Activated CD8-positive, alpha-beta T cell treated with anti-CD3 and anti-CD28 coated beads, Interleukin-2, amount 10 ng/mL, durations not matched to agents 7 days and 5 days (primary cell): ENCODE measurements at places on chromosomes 6 and 20. TPM values are rescaled to one million over a fixed set of nuclear protein-coding genes. Genes with fewer than 3 reads are reported as not detected.
A peak's percentile ranks its signal among the peaks of the same experiment; 100 is the strongest.

GRCh38 chr6:99882128-99882702 lies 111.8 kb downstream of the MCHR2 start:
- no peak for DNase-seq
- H3K4me3 ChIP-seq: no peak overlapping the region
- H3K27ac ChIP-seq: no peak overlapping the region
- peaks cover 2% of the 10 kb centered on the region for H3K27me3 ChIP-seq
- H3K36me3 ChIP-seq: no peaks in the 10 kb centered on the region
- no peaks in the 10 kb centered on the region for H3K4me1 ChIP-seq

- H3K4me3 ChIP-seq: no peak overlapping the region
- DNase-seq: no peak
- H3K4me1 ChIP-seq: no peaks in the 10 kb centered on the region
- no peak overlapping the region for H3K27ac ChIP-seq
These were observed 37.8 kb upstream of the RNF182 start for GRCh38 chr6:13886949-13887348.

DNA sequence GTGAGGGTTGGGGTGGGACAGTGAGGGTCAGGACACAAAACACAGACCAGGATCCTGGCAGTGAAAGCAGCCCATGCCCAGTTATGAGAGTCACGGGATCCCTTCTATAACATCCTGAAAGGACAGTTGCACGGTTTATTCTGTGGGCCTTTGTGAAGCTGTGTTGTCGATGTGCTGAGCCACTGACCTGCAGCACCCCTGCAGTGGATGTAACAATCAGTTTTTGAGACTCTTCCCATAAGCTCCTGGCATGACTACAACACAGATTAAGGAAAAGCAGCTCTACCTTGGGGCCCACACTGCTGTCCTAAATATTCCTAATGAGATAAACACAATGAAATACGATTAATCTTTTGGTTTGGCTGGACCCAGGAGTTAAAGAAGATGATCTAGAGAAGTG lies 3.7 kb downstream of the PYGB start:
- H3K36me3 ChIP-seq: peaks cover 7% of the 10 kb centered on the region
- H3K4me1 ChIP-seq: peaks cover 45% of the 10 kb centered on the region
- DNase-seq: no peak
- no peak overlapping the region for H3K4me3 ChIP-seq

DNA sequence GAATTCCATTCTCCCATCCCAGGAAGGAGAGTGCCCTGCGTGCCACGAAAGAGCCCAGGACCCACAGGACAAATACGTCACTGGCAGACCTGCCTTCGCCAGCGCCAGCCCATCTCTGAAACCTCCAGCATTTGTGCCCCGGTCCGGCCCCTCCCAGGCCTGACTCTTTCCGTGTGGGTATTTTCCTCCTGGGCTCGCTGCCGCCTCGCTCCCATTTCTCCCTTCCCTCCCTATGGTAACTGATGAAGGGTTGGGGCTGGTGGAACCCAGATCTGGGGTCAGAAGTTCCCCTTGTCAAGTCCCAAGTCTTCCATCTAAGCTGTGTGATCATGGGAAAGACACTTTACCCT lies 208.5 kb downstream of the LRFN2 start:
- peaks cover 7% of the 10 kb centered on the region for H3K4me1 ChIP-seq
- H3K36me3 ChIP-seq: no peaks in the 10 kb centered on the region
- H3K27ac ChIP-seq: no peak overlapping the region
- H3K4me3 ChIP-seq: no peak overlapping the region
- DNase-seq: peak; percentile 5

TXLNB gene
- 0.65 TPM for total RNA-seq

GRCh38 chr20:17583126-17583525 lies 13.3 kb downstream of the DSTN start:
- peaks cover 17% of the 10 kb centered on the region for H3K4me1 ChIP-seq
- H3K27ac ChIP-seq: no peak overlapping the region
- no peak for DNase-seq
- H3K4me3 ChIP-seq: no peak overlapping the region
- no peaks in the 10 kb centered on the region for H3K27me3 ChIP-seq
- H3K36me3 ChIP-seq: peaks cover 2% of the 10 kb centered on the region

TRIM31 gene
- total RNA-seq: not detected

SLC25A27 gene
- total RNA-seq: not detected

DNA sequence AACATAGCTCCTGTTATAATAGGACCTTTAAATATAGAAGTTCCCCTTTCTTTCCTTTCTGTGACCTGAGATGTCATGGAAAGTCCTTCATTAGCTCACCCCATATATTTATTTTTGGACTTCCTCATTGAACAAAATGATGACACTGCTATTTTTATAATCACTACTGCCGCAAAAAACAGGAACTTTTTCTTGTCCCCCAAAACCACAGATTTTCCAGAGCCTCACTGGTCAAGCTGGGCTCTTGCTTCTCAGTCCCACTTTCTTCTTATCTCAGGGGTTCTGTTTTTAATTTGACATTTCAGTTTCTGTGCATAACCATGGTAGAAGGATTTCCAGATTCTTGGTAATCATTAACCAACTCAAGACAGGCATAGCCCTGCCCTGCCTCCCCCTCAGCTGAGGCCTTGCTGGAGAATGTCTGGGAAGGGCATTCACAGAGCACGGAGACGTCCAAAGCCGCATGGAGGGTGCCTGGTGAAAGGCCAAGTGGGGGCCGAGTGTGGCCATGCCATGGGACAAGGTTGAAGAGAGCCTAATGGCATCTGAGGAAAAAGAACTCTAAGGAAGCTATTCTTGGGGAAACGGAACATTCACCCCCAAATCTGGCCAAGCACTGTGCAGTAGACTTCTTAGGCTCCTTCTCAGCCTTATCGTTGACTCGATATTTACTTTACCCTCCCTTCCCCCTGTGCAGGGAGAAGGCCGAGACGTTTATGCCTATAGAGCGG lies 73.7 kb downstream of the EDN1 start:
- no peaks in the 10 kb centered on the region for H3K27me3 ChIP-seq
- H3K4me3 ChIP-seq: no peak overlapping the region
- no peak for DNase-seq
- H3K27ac ChIP-seq: no peak overlapping the region

- no peak overlapping the region for H3K27ac ChIP-seq
- H3K4me1 ChIP-seq: peaks cover 23% of the 10 kb centered on the region
- no peak for DNase-seq
- H3K4me3 ChIP-seq: no peak overlapping the region
- H3K27me3 ChIP-seq: no peaks in the 10 kb centered on the region
- H3K36me3 ChIP-seq: peaks cover 22% of the 10 kb centered on the region
These were observed 6.7 kb downstream of the ZBP1 start for GRCh38 chr20:57613481-57613921.

DNA sequence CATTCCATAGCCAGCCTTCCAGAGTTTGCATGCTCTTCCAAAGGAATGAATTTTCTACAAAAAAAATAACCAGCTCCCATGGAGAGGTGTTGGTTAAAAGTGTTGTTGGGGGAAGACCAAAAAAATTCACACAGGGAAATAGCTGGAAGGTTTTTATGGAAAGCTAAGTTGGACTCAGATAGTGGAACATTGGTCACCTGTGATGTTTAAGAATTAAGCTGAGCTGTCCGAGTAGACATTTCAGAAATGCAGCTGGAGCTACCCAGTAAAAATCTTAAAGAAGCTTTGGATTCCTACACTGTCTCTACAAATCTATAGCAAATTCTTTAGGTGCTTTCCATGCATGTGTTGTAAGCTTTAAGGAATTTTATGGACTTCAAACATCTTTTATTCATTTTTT lies 155.5 kb downstream of the THBS2 start:
- no peak for DNase-seq
- no peaks in the 10 kb centered on the region for H3K27me3 ChIP-seq
- no peaks in the 10 kb centered on the region for H3K36me3 ChIP-seq
- H3K4me1 ChIP-seq: no peaks in the 10 kb centered on the region
- no peak overlapping the region for H3K4me3 ChIP-seq

DNA sequence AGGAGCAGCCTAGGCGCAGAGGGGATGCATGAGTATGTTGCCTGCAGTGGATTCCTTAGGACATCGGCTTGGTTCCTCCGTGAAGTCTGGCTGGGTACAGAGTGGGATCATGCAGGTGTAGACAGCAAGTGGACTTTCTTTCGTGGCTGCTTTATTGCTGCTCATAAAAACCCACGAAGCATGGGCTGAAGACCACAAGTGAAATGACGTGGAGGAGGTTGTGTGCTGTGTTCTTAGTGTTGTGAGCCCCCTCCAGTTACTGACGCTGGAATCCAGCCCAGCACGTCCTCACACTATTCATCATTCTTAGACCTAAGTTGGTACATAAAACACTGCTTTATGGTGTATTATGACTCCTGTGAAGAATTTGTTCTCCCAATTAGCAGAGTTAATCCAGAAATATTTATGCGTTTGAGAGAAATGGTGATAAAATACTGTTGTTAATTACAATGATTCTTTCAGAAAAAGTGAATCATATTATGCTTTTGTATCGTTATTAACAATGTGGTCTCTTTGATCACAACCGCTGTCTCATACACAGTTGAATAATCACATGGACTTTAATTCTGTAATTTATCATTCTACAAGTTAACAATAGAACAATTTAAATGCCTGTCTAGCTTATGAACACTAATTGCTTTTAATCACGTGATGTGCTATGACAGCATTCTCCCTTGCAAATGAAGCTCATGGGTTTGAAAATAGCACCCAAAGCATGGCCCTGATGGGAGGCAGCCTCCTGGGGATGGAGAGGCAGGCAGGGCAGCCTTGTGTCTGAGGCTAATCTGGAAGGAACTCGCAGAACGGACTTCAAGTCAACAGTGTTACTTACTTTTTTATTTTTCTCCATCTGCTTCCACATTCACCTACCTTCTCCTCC lies 233.9 kb upstream of the SYNDIG1 start:
- no peaks in the 10 kb centered on the region for H3K36me3 ChIP-seq
- H3K27ac ChIP-seq: no peak overlapping the region
- no peak for DNase-seq
- H3K4me3 ChIP-seq: no peak overlapping the region

DNA sequence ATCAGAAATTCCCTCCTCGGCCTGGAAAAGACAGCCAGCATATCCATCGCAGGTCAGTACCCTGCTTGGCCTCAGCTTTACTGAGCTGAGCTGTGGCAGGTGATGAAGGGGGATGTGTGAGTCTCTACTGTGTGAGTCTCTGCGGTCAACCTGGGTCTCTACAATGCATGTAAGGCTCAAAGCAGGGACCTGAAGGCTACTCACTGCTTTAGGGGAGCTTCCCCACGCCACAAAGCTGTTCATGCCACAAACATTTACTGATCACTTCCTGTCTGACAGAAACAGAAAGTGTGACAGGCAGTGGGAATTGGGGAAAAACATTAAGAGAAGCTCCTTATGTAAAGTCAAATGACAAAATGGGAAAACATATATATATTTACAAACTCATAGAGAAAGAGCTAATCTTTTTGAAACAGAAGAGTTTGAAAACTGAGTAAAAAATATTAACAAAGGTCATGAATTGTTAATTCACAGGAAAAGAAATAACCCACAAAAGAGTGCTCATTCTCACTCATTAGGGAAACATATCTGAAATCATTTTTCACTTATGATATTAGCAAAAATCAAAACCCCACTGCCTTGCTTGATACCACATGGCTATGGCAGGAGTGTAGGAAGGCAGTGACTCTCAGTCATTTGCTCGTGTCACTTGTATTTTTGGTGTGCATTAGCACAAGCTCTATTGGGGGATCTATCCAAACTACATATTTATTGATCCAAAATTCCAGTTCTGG lies 5.8 kb downstream of the BTN3A3 start:
- peak; percentile 43 for DNase-seq
- H3K36me3 ChIP-seq: peaks cover 72% of the 10 kb centered on the region
- peak overlapping the region; percentile 24 for H3K4me3 ChIP-seq
- H3K27ac ChIP-seq: peak overlapping the region; percentile 62
- H3K27me3 ChIP-seq: no peaks in the 10 kb centered on the region

DNA sequence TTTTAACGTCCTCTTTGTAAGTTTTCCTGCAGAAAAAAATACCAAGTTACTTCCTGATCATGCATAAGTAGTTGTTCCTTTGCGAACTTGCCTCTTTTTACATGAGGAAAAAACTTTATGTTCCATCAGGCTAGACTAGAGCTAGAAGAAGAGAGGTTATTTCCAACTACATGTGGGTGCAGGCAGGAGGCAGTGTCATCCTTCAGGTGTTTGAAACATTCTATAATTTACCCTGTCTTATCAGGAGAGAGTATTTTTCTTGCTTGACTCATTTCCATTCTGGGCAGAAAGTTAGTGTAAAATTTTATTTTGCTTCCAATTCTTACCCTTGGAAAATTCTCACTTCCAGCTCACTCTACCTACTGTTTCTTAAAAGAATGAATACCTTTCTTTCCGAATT lies 28.5 kb upstream of the EPHA7 start:
- H3K4me3 ChIP-seq: no peak overlapping the region
- no peaks in the 10 kb centered on the region for H3K27me3 ChIP-seq
- H3K4me1 ChIP-seq: no peaks in the 10 kb centered on the region
- H3K27ac ChIP-seq: no peak overlapping the region
- no peaks in the 10 kb centered on the region for H3K36me3 ChIP-seq

KIAA0408 gene
- 2.6 TPM for total RNA-seq

- no peak overlapping the region for H3K4me3 ChIP-seq
- peaks cover 43% of the 10 kb centered on the region for H3K36me3 ChIP-seq
- no peak overlapping the region for H3K27ac ChIP-seq
- H3K4me1 ChIP-seq: no peaks in the 10 kb centered on the region
- DNase-seq: no peak
- H3K27me3 ChIP-seq: no peaks in the 10 kb centered on the region
These were observed 69.6 kb downstream of the C6orf52 start for GRCh38 chr6:10624836-10625235.

- no peak for DNase-seq
- no peaks in the 10 kb centered on the region for H3K36me3 ChIP-seq
- no peak overlapping the region for H3K27ac ChIP-seq
- H3K27me3 ChIP-seq: no peaks in the 10 kb centered on the region
- no peak overlapping the region for H3K4me3 ChIP-seq
These were observed 1373.5 kb downstream of the GRIK2 start for GRCh38 chr6:102766963-102767362.

- peaks cover 6% of the 10 kb centered on the region for H3K27me3 ChIP-seq
- no peak overlapping the region for H3K4me3 ChIP-seq
- H3K36me3 ChIP-seq: no peaks in the 10 kb centered on the region
- no peak for DNase-seq
- no peaks in the 10 kb centered on the region for H3K4me1 ChIP-seq
These were observed 245.3 kb downstream of the OGFRL1 start for GRCh38 chr6:71533939-71534379.

DNA sequence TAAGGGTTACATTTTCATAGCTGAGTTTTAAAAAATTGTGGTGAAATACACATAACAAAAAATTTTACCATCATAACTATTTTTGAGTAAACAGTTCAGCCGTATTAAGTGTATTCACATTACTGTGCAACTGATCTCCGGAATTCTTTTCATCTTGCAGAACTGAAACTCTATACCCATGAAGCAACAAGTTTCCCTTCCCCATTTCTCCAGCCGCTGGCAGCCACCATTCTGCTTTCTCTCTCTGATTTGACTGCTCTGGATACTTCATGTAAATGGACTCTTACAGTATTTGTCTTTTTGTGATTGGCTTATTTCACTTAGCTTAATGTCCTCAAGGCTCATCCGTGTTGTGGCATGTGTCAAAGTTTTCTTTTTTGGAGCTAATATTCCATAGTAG lies 341.6 kb downstream of the QKI start:
- H3K4me3 ChIP-seq: no peak overlapping the region
- peaks cover 15% of the 10 kb centered on the region for H3K4me1 ChIP-seq
- peaks cover 12% of the 10 kb centered on the region for H3K27me3 ChIP-seq

VAPB gene
- total RNA-seq: 34.5 TPM

GRCh38 chr20:23533161-23533560 lies 35.1 kb downstream of the CST9L start:
- H3K4me3 ChIP-seq: no peak overlapping the region
- no peak for DNase-seq
- peaks cover 6% of the 10 kb centered on the region for H3K4me1 ChIP-seq
